ENCODE measurements at places on chromosomes 3 and 15.

- DNase-seq, result no peak
These were observed 215.6 kb downstream of the CADPS start for GRCh38 chr3:62659660-62660059.

GRCh38 chr3:21543380-21544075 is 207.5 kb downstream of the ZNF385D start:
- DNase-seq, result no peak

- no peak for DNase-seq
These were observed 65.8 kb downstream of the GSK3B start for GRCh38 chr3:120028271-120029047.

- no peak for DNase-seq
These were observed 408.5 kb downstream of the MFSD1 start for GRCh38 chr3:159210336-159210735.

DNA sequence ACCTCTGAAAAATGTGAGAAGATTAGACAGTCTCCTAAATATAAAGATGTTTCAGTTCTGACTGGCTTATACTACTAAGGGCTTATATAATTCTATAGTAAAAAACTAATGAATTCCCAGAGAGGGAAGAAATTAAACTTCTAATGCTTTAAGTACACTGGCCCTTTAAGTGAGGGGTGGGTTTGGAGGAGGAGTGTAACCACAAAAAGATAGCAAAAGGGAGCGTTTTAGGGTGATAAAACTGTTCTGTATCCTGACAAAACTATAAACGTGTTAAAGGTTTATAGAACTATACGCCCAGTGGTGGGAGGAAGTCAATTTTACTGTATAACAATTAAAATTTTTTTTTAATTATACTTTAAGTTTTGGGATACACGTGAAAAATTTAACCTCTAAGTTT is 45.8 kb downstream of the CEP152 start:
- DNase-seq, result no peak

DNA sequence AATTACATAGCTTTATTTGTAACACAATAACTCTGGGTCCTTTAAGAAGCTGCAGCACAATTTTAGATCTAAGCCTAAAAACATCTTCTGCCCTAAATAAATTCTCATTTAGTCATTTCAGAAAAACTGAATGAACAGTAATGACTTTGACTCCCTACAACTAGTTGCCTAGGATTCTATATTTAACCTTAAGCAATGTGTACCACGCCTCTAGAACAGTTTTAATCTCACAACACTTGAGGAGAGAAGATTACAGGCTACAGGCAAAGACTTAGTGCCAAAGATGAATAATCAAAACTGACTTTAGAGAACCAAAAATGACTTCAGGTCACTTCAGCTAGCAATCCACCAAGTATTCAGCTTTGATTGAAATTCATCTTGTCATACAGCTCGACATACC is 192.8 kb downstream of the ULK4 start:
- DNase-seq, result no peak

GRCh38 chr3:61269435-61269834 is 18.2 kb upstream of the FHIT start:
- DNase-seq, result no peak

- DNase-seq, result no peak
These were observed 16.9 kb downstream of the CEP19 start for GRCh38 chr3:196694941-196695848.

Measured in NCI-H526 (cell line).